ENCODE measurements at places on chromosomes 1 and 21. TPM values are rescaled to one million over a fixed set of nuclear protein-coding genes. Genes with fewer than 3 reads are reported as not detected.

The ADORA3 gene
- total RNA-seq, result 13.8 TPM

The MAPKAPK2 gene
- total RNA-seq, result 67.2 TPM

DNA sequence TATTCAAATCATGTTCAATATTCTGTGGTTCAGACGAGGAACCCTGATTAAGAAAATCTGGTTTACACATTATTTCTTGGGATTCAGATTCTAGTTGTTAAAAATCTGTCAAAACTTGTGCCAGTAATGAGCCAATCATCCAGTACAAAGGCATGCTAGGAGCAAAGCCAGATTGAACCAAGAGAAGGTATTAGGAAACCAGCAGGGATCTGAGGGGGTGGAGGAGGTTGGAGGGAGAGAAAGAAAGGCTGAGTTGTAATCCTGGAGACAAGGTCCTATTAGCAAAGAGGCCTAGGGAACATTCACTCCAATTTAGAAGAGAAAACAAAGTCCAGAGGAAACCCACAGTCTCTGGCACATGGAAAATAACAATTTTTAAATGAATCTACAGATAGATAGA is 352.9 kb downstream of the LTN1 start:
- no peak for DNase-seq
- no peaks in the 10 kb centered on the region for H3K4me1 ChIP-seq

DNA sequence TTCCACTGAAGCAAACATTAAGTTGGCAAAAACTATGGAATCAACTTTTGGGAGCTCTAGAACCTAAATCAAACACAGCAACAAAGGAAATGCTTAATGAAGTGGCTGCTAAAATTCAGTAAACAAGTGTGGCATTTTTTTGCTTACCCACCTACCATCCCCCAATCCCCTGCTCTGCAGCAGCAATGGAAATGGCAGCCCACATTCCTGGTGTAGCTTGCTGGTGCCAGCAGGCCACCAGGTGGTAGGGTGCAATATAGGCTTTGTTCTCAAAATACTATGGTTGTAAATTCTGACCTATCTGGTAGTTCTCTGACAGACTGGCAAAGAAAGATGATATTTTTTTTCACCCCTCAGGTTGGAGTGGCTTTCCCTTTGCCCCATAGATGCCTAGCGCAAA is 42.8 kb downstream of the SHCBP1L start:
- no peak for DNase-seq
- no peak overlapping the region for H3K4me3 ChIP-seq
- H3K27ac ChIP-seq, result no peak overlapping the region
- no peaks in the 10 kb centered on the region for H3K27me3 ChIP-seq
- no peaks in the 10 kb centered on the region for H3K4me1 ChIP-seq
- no peaks in the 10 kb centered on the region for H3K36me3 ChIP-seq

DNA sequence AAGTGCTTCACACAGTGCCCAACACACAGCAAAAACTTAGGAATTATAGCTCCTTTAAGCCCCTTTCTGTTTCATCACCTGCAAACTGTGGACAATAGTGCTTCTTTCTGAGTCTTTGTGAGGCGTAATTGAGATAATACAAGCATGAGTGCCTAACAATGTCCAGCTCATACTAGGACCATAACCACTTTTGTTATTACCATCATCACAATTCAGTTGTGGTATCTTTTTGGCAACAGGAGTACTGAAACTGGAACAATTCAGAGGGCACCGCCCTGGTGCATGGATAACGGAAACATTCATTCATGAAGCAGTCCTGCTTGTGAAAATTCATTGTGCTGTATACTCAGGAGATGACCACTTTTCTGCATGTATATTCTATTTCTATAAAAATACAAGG is 18.2 kb downstream of the DNAJC11 start:
- no peak overlapping the region for H3K4me3 ChIP-seq
- no peaks in the 10 kb centered on the region for H3K4me1 ChIP-seq
- no peaks in the 10 kb centered on the region for H3K36me3 ChIP-seq
- DNase-seq, result no peak
- no peaks in the 10 kb centered on the region for H3K27me3 ChIP-seq
- H3K27ac ChIP-seq, result no peak overlapping the region

DNA sequence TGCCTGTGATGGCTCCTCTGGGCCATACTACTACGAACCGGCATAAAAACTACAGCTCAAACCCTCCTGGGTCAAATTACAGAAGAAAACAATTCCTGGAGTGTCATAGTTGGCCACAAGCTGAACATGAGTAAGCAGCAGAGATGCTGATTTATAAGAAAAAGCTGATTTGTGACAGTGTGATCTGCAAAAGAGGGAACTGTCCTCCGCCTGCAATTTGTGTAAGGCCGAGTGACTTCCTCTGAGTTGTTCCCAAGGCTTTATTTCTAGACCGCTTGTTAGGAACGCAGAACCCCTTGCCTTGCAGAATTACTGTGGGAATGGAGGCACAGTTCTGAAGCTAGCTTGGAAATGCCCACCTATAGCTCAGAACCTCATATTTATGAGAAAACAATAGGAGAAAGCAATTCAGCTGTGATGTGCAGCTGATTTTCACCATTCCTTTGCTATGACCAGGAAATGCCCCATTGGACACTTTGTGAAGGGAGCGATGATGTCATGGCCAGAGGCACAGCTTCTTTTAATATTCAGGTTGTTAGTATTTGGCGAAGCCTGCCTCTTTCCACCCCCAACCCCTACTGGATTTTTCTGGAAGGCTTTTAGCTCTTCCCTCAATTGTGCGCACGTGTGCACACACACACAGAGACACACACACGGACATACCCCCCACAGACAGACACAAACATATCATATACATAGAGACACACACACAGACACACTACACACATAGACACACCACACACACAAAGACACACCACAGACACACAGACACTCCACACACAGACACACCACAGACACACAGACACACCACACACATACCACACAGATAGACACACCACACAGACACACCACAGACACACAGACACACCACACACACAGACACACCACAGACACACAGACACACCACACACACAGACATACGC is 47.6 kb downstream of the IER5 start:
- peak overlapping the region; percentile 93 for H3K27ac ChIP-seq
- no peak overlapping the region for H3K4me3 ChIP-seq
- H3K27me3 ChIP-seq, result no peaks in the 10 kb centered on the region
- peak; percentile 43 for DNase-seq

The CYP4X1 gene
- total RNA-seq, result 46.8 TPM
